ENCODE measurements at places on chromosomes 4 and X.

DNA sequence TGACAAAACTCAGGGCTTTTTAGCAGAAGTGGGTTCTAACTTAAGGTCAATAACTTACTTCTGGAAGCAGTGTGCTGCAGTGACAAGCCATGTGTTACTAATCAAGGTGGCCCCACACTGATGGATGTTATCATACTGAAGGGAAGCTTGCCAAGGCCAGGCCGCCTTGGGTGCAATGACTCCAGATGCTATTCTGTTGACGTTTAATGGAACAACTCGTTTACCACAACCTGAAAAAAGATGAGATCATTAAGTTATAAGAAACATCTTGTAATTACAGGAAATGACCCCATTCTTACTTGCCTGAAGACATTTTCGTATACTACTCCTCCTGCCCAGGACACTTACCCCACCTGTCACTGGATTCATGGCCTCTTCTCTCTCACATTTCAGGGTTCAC lies 38.9 kb upstream of the TMPRSS11D start:
- no peak for DNase-seq

- DNase-seq, result no peak
Observed at GRCh38 chrX:23136816-23137215, 137.1 kb downstream of the DDX53 start.

DNA sequence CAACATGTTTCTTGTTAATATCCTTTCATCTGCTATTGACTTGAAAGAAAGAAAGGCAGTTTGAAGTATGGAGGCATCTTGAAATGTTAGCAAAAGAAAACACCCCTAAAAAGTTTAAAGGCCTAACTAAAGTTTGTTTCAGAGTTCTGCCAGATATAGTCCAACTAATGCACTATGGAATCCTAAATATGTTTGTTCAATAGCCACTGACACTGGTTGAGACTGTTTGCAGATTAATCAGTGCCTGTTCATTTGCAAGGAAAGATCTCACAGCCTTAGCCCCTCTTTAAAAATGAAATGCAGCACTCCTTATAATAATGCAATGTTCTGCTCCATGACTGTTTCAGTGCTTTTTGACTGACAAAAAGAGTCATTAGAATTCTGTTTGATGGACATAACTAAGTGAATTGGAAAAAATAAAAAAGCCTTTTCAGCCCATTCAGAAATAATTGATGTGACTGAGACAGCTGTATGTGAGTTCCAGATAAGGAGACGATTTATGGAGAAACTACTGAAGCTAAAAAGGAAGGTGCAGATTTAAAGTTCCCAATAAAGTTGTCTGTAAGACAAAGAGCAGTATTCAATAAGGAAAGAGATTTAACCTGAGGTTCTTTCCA lies 192.0 kb downstream of the PCDH7 start:
- no peak for DNase-seq

DNA sequence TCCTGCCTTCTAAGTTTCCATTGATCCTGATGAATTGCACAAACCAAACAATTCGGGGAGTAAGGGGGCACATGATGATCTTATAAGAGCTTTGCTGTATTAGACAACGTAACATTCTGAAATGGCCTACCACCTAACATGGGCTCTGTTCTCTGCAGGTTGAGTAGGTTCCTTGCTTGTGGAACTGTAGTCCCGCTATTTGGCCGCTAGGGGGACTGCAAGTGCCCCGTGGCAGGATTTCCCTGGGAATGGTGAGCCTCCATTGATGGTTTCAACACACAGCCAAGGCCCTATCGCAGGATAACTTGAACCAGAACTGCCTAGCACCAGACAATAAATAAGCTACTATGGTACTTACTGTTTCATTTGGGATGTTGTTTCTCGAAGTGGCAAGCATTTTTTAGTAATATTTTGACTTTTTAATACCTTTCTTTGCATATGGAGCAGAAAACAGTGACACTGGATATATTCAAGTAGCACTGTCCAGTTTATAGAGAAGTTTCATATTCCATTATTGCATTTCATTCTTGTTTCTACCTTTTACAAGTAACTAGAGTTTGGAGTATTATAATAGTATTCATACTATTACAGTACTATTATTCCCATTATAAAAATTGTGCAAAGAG lies 11.9 kb downstream of the AR start:
- DNase-seq, result no peak

GRCh38 chr4:147594107-147594506 lies 23.1 kb upstream of the TMEM184C start:
- DNase-seq, result no peak

DNA sequence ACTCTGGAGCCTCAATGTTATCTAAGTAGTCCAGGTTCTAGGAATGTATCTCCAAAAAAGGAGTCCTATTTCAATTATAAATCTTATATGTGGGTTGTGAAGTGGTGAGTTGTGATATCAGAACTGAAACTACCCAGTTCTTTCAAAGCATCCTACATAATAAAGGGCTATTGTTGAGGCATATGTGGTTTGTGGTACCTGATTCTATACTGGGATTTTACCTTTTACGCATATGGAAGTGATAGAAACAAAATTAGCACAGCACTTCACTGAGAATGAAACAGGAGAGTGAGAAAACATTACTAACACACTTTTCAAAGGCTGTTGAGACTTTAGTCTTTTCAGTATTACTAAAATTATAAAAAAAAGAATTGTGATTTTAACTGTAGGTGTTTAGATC lies 417.7 kb upstream of the GALNT7 start:
- DNase-seq, result no peak

- no peak for DNase-seq
Observed at GRCh38 chr4:105061136-105061696, 85.5 kb upstream of the TET2 start.

- no peak for DNase-seq
Observed at GRCh38 chr4:10260777-10261176, 144.2 kb upstream of the WDR1 start.

DNA sequence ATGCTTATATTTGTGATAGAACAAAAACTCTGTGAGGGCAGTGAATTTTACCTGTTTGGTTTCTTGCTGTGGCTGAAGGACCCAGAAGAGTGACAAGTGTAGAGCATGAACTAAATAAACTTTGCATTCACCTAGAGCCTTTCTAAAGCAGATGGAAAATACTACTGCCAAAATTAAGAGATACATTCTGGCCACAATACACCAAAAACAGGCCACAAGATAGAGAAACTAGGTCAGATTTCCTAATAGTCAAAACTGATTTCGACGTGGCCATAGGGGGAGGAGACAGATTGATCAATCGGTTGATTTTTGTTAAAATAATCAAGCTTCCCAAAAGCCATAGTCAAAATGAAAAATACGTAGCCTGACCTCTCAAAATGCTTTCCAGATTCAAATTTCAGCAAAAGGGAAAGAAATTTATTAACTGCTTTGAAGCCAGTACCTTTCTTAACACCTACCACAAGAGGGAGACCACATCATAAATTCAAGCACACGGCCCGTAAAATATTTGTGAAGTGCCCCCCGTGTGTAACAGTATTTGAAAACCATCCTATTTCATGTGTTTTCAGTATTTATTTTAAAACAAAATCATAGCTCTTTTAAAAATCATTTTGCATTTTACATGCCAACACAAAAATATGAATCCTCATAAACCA lies 132.4 kb downstream of the CORIN start:
- DNase-seq, result no peak

GRCh38 chrX:19875050-19875431 lies 12.4 kb downstream of the SH3KBP1 start:
- no peak for DNase-seq

GRCh38 chr4:48336146-48336870 lies 5.0 kb upstream of the SLAIN2 start:
- no peak for DNase-seq
